Stimulated activated CD8-positive, alpha-beta memory T cell treated with anti-CD3 and anti-CD28 coated beads, Interleukin-4, amount 100 ng/mL, for 4 hours (primary cell): ENCODE measurements at places on chromosomes 6 and 20.

DNA sequence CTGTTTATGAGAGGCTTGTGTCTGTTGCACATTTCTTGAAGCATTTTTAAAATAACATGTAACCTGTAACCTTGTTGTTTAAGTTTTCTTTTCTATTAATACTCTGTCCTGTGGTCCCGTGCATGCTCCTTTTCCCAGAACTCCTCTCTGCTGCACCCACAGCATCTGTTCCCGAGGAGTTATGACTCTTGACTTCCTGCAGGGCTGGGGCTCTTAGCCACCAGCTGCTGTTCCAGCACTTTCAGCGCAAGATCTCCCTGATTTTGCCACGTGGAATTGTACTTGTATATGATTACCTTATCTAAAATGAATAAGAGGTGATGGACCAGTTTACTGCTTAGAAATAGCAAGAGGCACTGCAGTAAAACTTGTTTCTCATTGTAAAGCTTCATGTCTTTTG lies 150.6 kb downstream of the QKI start:
- DNase-seq: no peak

DNA sequence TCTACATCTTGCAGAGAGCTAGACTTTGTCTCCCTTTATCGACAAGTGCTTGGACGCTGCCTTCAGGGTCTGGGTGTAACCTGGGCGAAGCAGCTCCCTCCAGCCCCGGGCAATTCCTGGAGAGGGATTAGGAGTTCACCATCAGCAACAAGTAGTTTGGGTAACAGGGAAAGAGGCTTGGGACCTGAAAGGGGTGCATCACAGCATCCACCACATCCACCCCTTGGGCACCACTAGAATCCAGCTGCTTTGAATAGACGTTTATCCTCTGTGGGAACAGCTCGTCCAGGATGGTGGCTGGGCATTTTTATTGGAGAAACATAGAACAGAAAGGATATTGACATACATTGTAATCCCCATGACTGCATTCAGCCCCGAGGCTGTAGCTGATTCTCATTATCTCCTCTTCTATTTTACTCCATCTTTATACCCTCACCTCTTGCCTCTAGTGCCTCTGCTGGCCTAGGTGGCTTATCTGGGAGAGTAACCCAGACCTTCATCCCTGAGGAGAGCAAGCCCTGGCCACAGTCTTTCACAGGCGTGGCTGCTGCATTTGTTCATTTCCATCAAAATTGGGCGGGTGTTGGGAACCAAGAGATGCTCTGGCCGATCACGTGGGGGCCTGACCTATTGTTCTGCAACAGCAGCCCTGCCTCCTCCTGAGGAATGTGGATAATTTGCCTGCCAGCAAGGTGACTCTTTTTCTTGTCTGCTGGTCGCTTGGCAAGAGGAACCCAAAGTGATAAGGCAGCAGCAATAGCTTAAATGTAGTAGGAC lies 109.2 kb upstream of the RALGAPA2 start:
- no peak for DNase-seq

DNA sequence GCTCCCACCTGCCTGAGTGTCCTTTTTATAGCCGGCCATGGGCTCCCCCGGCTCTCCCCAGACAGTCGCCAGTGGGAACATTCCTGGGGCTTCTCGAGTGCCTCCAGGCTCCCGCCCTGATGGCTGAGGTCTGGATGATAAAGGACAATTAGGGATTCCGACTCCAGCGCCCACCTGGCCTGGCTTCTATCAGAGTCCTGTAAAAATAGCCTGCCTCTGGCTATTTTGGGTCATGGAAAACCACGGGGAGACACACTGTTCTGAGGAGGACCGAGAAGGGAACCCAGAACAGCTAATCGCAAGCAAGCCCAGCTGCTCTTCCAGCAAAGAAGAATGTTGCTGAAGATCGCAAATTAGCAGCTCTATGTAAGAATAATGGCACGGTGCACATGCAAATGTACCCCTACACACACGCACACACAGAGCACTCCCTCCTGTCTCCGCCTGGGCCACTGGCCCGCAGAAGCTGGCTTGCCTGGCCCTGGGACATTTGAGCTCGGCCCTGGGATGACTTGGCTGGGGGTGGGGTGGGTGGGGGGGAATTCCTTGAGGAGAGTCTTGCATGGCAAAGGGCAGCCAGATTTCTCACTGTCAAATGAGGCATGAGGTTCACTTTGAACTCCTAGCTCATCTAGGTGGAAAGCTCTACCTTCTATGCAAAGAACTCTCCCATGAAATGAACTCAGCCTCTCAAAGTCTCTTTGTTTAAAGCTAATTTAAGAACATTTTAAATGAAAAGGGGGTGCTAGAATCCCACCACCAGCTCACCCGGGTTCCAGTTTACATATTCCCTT lies 55.3 kb downstream of the CTCFL start:
- no peak for DNase-seq

DNA sequence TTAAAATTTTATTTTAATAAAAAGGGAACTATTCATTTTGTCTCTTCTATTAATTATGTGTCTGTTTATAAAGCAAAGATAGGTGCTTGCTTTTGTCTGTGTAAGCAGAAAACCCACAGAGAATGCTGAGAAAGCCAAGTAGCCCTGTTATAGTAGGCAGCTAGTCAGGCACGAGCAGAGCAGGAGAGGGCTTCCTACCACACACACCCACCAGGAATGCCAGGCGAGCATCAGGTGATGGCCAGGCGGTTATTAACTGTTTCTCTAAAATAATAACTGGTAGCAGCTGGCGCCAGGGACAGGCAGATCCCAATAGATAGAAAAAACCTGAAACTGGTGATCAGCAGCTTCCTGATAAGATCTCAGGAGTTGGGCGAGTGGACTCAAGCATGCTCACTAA lies 15.7 kb downstream of the C6orf15 start:
- DNase-seq: no peak

GRCh38 chr20:33178726-33179125 lies 10.8 kb downstream of the BPIFA2 start:
- no peak for DNase-seq
